ENCODE measurements at places on chromosomes 6 and 20.

- no peak for DNase-seq
Observed at GRCh38 chr6:158861686-158862381, 42.7 kb upstream of the EZR start.

DNA sequence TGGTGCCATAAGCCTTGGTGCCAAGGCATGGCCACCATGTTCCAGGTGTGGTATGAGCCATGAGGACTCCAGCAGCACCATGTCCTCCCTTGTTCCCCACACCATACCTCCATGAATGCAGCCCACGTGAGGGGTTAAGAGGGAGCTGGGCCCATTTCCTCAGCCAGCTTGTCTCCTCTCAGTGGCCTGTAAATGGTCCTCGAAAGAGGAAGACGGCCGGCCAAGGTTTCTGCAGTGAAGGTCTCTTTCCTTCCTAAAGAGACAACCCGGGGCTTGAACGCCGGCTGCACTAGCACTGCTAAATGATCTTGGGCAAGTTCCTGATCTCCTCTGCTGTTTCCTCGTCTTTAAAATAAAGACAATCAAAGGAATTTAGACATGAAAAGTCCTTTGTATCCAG is 154.0 kb downstream of the BMP7 start:
- no peak for DNase-seq

GRCh38 chr20:33851842-33852466 is 40.8 kb downstream of the CHMP4B start:
- no peak for DNase-seq

DNA sequence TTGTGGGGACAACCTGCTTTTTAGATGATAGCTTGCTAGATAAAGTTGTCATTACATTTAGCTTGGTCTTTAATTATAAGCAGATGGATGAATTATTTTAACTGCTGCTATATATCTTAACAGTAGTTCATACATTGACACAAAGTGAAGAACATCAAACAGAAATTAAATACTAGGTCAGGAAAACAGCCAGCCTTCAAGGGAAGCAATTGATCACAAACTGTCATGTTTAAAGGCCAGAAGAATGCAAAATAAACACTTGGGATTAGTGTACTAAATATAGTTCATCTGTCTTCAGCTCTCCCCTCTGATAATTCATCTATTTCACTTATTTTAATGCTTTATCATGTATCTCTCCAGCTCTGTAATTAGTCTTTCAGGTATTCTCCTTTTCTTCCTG is 225.1 kb upstream of the FERMT1 start:
- no peak for DNase-seq
